ENCODE measurements at places on chromosomes 5 and 9.

GRCh38 chr5:170503990-170504596 is at the start of gene KCNIP1:
Gene KCNIP1 (plus strand): TSS chr5:170504020.
- no peak for DNase-seq

- no peak for DNase-seq
Measured at GRCh38 chr9:2378266-2378665, 243.3 kb upstream of the VLDLR start.

- no peak for DNase-seq
Measured at GRCh38 chr9:10252174-10252573, 360.6 kb downstream of the PTPRD start.

GRCh38 chr9:89346696-89347095 is 28.4 kb downstream of the SECISBP2 start:
- no peak for DNase-seq

DNA sequence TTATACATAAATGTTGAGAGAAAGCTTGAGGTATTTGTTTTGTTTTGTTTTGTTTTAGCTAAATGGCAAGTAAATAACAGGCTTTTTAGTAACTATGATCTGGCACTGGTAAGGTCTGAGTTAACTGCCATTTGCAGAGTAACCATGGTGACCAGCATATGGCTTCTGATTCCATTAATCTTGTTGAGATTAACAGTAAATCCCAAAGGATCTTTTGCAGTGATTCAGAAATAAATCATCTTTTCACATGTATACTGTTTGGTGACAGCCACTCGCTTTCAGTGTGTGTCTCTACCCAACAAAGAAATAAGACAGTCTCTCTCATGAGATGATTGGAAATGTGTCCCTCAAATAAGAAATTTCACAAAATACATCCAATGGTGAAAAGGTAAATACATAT is 235.6 kb downstream of the RAB3C start:
- DNase-seq = no peak

GRCh38 chr5:132103969-132104391 is 30.4 kb downstream of the CSF2 start:
- no peak for DNase-seq

- DNase-seq = no peak
Measured at GRCh38 chr5:65184780-65185179, 296.9 kb downstream of the ADAMTS6 start.

GRCh38 chr5:32392039-32392438 is 52.5 kb downstream of the ZFR start:
- DNase-seq = no peak

DNA sequence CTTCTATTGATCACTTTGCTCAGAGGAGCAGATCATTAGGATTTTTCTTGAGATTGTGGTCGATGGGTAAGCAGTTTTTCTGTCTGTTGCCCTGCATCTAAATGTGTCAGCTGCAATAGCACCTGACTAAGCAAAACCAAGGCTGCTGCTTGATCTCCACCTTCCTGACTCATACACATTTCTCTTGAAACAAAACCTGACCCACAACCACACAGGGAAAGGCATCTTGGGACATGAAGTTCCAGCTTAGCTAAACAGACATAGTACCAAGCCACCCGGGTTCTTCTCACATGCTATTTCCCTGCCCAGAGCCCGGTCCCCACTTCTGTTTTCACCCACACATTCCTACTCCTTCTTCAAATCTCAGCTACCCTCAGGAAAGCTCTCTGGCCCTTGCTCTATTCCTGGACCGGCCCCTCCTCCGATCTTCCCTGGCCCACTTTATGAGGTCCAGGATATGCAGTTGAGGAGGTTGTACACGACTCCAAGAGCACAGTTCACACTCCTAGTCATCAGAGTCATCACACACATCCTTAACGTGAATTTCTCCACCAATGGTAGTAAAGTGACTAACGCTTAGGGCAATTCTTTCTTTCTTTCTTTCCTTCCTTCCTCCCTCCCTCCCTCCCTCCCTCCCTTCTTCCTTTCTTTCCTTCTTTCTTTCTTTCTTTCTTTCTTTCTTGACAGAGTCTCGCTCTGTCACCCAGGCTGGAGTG is 16.0 kb upstream of the ZBTB43 start:
- no peak for DNase-seq

DNA sequence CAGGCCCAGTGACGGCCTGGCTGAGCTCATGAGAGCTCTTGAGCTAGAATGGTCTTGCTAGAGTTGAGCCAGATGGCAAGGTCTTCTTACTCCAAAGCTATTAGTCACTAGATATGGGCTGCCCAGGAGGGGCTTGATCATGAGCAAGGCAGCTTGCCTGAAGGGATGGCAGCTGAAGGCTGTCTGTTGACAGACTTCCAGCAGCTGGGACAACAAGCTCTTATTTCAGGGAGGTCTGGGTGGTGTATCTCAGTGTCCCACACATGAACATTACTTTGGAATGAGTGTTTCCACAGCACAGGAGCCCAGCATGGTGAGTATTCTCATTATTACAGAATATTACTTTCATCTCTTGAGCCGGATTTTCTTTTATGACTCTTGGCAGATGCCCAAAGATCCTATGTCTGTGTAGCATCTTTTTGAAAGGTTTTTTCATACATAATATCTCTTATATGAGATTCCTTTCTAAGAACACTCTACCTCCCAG is 414.1 kb downstream of the ARHGEF28 start:
- DNase-seq = no peak

DNA sequence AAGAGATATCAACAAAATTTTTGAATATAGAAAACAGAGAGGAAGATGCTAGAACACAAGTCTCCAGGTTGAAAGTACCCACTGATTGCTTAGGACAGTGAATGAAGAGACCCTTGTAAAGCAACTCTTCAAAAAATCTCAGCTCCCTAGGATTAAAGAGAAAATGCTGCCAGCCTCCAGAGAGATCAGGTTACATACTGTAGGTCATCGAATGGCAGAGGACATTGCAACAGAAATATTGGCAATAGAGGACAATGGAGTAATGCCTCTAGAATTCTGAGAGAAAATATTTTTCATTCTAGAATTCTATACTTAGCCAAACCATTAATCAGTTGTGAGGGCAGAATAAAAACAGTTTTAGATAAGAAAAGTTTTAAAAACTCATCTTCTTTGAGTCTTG is 43.1 kb upstream of the ELL2 start:
- no peak for DNase-seq

- no peak for DNase-seq
Measured at GRCh38 chr5:72209147-72210115, 102.2 kb downstream of the MAP1B start.

GRCh38 chr9:112050544-112051475 is 124.3 kb downstream of the SUSD1 start:
- DNase-seq = no peak

DNA sequence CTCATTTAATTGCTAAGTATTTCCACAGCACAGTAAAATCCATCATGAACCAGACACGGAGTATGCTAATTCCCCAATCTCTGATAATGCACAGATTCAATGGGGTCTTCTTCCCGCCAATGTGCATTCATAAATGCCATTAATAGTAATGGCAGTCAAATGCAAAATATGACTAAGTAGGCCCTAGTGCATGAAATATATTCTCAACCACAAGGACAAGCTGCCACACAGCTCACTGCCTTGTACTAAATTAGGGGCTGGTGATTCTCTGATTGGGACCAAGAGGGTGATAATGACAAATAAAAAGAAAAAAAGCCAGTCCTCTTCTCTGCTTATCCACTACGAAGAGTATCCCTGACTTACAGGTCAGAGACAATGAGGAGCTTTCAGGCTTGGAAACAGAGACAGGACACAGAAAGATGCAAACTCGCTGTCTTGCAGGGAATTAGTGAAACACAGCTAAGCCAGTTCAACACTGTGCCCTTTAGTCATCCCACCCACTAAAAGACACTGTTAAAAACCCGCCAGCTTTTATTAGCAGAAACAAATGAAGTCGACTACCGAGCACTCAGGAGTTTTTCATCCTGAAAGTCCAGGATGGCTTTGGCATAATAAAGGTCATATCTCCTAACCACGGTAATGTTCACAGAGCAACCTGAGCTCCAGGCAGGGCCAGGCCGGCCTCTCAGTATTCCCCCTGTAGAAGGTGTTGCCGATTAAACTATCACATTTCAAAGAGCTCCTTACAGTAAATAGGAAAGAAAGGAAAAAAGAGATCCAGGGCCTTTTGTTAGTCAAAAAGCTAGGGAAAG is 148.1 kb downstream of the EBF1 start:
- DNase-seq = no peak

DNA sequence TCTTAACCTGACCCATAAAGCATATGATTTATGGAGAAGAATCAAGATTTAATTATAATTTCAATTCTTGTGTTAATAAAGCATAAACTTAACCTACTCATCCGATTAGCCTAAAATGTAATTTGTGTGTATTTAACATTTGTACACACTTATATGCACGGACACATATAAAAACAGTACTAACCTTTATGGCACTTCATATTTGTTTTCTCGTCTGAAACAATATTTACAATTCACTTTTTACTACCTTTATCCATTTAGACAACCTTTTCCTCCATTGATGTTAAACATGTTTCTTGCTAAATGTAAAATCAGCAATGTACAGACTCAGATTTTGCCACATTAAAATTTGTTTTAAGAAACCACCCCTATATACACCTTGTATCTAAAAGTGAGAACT is 22.8 kb downstream of the MEGF10 start:
- DNase-seq = no peak

DNA sequence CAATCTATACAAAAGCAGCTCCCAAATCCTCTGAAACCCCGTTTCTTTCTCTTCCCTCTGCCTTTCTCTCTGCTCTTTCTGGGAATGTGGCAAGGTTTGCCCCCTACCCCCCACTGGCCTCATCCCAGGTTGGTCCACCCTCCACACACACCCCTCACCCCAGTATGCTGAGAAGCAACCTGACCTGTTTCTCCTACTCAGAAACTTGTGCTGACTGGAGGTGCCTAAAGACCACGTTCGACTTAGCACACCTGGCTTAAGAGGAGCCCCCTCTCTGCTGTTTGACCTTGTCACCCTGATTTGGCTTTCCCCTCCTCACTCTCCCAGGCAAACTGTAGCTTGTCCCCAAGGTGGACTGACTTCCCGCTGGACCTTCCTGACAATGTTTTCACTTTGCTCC is 1.1 kb upstream of the SEPTIN8 start:
- no peak for DNase-seq

DNA sequence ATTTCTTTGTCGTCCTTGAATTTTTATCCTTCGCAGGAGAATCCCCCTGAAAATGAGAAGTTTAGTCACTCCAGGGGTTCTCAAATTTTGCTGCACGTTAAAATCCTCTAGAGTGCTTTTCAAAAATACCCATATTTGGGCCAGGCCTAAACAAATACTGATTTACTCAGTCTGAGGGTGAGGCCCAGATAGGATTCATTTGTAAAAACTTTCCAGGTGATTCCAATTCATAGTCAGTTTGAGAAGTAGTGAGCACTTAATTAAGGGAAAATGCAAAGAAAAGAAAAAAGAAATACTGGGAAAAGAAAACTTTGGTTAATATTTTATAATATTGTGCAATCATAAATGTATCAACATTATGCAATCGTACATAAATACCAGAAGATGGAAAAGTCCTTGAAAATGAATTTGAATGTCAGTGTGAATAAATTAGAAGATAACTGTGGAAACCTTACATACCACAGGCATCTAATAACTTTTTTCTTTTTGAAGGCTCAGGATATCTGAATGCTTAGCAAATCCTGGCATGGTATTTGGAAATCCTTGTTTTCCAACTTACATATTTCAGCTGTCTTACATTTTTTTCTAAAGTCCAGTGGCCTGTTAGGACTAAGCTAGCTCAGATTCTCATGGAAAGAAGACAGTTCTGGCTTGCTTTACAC is 116.5 kb upstream of the DAPK1 start:
- no peak for DNase-seq

- no peak for DNase-seq
Measured at GRCh38 chr5:76811214-76811613, 7.6 kb upstream of the F2RL1 start.

- peak; percentile 17 for DNase-seq
Measured at GRCh38 chr9:79687131-79687447, 115.3 kb downstream of the TLE4 start.

Data from GDM1 (cell line).